Psoas muscle (tissue), 8 donors: ENCODE measurements at places on chromosomes 16 and 17. TPM values are rescaled to one million over a fixed set of nuclear protein-coding genes. Genes with fewer than 3 reads are reported as not detected.
A peak's percentile ranks its signal among the peaks of the same experiment; 100 is the strongest.

DNA sequence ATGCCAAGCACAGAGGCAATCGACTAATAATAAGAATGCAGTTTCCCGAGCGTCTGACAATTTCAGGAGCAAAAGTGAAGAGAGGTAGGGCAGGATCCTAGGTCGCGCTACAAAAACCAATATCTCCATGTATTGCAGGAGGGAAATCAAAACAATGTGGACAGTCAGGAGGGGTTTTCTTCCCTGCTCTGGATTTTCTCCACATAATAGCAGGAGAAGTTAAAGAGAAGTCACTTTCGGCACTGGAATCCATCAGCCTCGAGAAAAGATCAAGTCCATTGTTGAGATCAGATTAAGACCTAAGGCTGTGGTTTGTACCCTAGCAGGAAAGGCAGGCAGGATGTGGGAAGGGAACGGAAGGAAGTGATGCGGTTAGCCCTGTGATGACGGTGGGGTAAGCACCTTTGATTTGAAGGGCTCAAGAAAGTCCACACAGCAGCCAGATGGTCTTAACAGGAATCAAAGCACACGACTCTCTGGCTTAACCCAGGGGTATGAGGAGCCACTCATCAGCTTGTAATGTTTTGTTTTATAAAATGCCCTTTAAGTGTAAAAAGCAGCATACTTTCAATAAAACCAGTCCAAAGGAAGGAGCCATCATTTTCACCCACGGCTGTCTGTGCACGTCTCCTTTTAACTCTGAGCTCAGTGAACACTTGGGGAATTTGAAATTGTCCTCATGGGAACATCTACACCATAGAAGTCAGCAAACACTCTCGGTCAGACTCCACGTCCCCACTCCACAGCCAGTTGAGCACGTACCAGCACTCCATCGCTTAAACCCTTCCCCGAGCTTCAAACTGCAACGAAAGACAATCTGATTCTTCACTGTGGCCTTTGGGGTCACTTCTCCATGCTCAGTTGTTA is 15.8 kb upstream of the AKTIP start:
- DNase-seq, result no peak

DNA sequence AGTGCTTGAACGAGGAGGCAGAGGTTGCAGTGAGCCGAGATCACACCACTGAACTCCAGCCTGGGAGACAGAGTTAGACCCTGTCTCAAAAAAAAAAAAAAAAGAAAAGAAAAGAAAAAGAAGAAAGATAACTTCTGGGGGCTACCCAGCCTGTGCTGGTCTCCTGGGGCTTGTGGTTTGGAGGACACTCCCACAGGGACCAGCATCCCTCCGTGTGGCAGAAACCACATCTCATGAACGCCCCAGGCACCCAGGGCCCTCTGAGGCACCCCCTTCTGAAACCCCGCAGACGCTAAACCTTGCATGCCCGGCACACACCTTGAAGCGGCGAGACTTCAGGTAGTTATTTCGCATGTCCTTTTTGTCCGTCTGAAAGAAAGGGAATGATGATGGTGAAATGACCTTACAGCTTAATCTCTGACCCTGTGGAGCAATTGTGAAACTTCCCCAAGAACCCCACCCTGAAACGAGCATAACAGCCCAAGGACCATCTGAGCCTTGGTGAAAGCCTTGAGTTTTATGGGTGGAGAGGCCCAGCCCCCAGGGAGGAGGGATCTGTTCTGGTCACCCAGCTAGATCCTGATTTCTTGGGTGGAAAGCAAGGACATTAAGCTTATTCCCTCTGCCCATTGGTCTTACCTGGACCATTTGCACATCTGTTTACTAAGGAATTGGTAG is 55.0 kb downstream of the CNGB1 start:
- no peak for DNase-seq

DNA sequence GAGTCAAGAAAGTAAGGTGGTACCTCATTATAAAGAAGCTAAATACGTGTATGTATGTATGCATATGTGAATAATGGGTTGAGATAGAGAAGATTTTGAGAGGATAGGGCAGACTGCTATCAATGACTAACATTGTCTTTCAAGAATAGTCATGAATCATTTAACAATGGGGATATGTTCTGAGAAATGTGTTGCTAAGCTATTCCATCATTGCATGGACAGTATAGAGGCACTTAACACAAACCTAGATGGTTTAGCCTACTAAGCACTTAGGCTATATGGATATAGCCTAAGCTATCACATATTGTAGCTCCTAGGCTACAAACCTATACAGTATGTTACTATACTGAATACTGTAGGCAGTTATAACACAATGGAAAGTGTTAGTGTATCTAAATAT is 45.2 kb downstream of the TBC1D26 start:
- no peak for DNase-seq

- no peak for DNase-seq
These were observed 37.6 kb downstream of the RNF112 start for GRCh38 chr17:19448341-19449268.

GRCh38 chr17:4506892-4507291 is 8.2 kb downstream of the SPNS2 start:
- no peak for DNase-seq

The RTN4RL1 gene
- 1.7 TPM for total RNA-seq

DNA sequence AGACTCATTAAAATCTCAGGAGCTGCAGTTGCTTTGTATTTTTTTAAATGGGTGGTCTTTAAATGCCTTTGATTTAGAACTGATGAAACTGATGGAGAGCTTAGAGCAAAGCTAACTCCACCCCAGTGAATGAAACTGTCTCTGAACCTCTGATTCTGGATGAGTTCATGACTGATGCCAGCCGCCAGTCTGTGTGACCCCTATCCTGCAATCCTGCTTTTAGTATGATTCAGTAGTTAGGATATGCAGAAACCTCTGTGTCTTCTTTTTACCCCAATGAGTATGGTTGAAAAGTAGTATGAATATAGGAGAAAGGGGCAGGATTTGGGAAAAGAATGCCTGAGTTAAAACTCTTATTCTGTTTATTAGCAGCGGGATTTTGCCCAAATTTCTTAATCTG is 12.3 kb upstream of the SALL1 start:
- no peak for DNase-seq

GRCh38 chr16:48609652-48610029 is 339 bp downstream of the N4BP1 start:
- DNase-seq, result peak; percentile 87

- DNase-seq, result peak; percentile 70
These were observed 5.3 kb upstream of the ZNF689 start for GRCh38 chr16:30615358-30616091.

- no peak for DNase-seq
These were observed 54.9 kb downstream of the BEAN1 start for GRCh38 chr16:66481943-66482390.

The CIITA gene
- total RNA-seq, result 2.9 TPM

The EPN3 gene
- 0.15 TPM for total RNA-seq

The PLXDC1 gene
- 2.3 TPM for total RNA-seq

The CRYM gene
- 1.6 TPM for total RNA-seq

The USP43 gene
- not detected for total RNA-seq

DNA sequence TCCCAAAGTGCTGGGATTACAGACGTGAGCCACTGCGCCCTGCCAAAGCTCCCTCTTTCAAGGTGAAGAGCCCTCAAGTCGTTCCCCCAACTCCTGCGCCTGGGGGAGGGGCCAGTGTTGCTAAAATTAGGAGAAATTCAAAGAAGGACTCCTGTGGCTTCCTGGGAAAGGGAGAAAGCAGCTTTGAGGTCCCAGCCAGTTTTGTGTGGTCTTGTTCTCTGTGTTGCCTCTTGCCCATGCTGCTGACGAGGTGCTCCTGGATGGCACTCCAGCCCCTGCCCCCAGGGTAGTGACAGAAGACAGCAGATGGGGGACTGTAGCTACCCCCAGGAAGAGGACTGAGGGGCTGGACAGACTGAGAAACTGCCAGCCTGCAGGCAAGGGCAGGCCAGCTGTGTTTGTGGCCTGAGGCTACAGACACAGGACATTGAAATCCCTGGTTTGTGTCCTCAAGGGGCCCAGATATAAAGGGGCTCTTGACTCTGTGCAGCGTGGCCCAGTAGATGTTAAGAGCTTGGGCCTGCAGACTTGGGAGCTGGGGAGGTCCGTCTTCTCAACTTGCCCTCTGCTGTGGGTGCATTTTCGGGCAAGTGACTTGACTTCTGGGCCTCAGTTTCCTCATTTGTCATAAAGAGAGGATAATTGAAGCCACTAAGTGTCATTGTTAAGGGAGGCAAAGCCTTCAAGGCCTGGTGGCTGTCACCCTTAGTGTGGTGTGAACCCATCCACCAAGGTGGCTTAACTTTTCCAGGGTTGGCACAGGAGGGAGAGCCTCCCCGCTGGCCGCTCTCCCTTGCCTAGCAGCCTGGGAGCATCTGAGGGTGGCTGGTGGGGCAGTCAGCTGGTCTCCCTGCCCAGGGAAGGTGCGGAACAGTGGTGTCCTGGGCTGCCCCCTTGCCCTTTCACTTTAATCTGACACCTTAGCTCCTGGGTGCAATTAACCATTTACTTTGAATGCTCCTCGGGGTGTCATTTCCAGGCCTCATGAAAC is 4.1 kb downstream of the UBALD2 start:
- peak; percentile 66 for DNase-seq

GRCh38 chr17:550041-550398 is 164.6 kb downstream of the VPS53 start:
- no peak for DNase-seq

DNA sequence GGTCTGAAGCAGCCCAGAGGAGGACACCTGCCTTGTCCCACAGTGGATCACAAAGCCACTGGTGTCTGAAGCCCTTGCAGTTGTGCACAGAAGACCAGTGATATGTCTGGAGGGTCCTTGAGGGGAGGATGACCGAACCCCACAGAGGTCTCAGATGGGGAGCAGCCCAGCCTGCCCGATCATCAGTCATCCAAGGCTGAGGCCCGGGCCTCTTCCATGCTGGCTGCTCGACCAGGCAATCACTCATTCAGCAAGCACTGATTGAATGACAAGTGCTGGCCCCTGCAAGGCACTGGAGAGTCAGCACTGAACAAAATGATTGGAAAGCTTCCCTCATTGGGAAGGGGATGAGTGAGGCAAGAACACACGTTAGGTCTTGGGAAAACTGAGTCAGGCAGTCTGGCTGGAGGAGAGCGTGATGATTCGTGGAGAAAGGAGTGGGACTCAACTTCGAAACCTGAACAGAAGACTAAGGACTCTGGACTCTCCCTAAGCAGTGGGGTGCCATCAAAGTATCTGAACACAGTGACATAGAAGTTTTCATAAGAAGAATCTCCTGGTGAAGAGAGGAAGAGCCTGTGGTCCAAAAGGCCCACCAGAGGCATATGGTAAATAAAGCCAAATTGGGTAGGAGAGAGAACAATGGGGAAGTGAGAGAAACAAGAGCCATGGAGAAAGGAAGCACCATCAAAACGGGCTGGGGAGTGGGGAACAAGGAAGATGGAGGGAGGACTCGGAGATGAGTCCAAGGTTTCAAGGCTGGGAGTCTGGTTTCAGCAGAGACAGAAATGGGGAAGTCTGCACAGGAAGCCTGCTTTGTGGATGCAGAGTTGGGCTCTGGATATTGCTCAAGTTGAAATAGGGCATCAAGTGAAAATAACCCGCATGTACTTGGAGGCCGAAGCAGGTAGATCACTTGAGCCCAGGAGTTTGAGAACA is 10.2 kb downstream of the PIK3R5 start:
- no peak for DNase-seq

GRCh38 chr17:66175892-66176291 is 16.0 kb downstream of the CEP112 start:
- no peak for DNase-seq

GRCh38 chr17:49193513-49194296 is 16.7 kb downstream of the GNGT2 start:
- peak; percentile 35 for DNase-seq

DNA sequence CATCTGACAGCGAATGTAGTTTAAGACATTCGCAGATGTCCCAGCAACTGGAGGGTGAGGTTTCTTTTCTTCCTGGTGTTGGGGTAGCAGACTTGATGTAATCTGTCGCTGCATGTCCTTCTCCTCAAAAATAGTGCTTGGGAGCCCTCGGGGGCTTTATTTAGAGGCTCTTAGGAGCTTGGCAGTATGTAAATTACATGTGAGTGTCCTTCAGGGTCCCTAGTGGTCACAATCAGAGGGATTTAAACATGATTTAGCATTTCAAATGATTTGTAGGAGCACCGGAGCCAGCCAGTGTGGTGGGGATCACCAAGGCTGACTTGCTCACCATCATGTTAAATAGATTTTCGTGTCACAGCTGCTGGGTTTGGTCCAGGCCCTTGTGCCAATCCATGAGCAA is 8.8 kb upstream of the SALL1 start:
- DNase-seq, result no peak

- DNase-seq, result no peak
These were observed 79.7 kb downstream of the KSR1 start for GRCh38 chr17:27535975-27536374.

GRCh38 chr16:89426736-89427530 is 63.4 kb downstream of the ANKRD11 start:
- no peak for DNase-seq

DNA sequence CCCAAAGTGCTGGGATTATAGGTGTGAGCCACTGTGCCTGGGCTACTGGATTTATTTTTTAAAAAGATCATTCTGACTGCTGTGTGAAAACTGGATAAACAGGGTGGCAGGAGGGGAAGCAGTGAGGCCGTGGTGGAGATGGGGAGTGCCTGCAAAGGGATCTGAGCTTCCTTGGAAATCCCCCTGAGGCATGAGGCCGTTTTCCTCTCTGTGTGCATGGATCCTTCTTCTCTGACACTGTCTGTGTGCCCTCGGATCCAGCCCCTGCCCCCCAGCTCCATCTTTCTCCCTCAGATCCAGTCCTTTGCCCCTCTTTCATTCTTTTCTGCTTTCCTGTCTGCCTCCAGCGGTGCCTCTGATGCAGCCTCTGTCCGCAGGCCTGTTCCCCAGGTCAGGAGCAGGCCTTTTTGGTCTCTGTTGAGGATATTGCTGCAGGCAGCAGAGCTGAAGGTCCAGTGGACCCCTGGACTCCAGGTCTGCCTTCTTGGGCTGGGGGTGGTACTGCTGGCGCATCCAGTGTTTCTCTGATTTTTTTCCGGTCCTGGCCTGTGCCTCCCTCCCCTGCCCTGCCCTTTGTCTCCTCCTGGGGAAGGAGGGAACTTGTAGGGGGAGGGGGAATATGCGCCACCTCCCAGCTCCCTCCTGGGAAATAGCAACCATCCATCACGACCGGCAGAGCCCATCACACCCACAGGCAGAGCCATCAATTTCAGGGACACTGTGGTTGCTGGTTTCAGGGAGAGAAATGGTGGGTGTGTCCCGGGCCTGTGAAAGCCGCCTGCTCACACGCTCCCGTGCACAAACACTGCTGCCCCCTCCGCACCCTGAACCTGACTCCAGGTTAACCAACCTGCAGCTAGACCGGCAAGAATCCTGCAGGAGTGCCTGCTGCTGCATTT is 17.0 kb downstream of the MGAT5B start:
- no peak for DNase-seq

- DNase-seq, result peak; percentile 75
These were observed 7.6 kb upstream of the CYTH1 start for GRCh38 chr17:78789663-78790181.

The OSGIN1 gene
- 24.7 TPM for total RNA-seq

- peak; percentile 76 for DNase-seq
These were observed 2.5 kb downstream of the CORO1A start for GRCh38 chr16:30185683-30186421.

- no peak for DNase-seq
These were observed 17.2 kb downstream of the ST3GAL2 start for GRCh38 chr16:70421473-70422311.

DNA sequence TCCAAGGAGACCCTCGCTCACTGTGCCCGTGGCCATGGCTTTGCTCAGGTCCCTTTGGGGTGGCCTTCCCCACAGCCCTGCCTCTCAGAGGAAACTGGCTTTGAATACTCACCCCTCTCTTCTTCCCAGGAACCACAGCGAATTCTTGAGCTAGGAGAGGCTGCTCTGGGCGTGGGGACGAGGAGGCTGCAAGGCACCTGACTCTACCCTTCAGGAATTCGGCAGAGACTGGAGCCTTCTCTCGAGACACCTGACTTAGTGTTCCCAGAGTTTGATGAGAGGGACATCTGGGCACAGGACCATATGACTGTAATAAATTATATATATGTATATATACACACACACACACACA is 6.2 kb downstream of the LLGL2 start:
- DNase-seq, result no peak
